ENCODE measurements at places on chromosomes 4 and X. TPM values are rescaled to one million over a fixed set of nuclear protein-coding genes. Genes with fewer than 3 reads are reported as not detected.

Gene PLXNB3
- total RNA-seq: 2.2 TPM

Gene TRIM75
- not detected for total RNA-seq

Gene PNMA6A
- 13.5 TPM for total RNA-seq

Gene RIBC1
- 0.74 TPM for total RNA-seq

Gene PDE6B
- total RNA-seq: 4.7 TPM

Gene ZCCHC12
- total RNA-seq: 46.2 TPM

Gene GAGE12J
- total RNA-seq: not detected

Gene GPR78
- total RNA-seq: under 0.01 TPM

Gene RENBP
- total RNA-seq: 1.5 TPM

Gene IRAK1
- 10.6 TPM for total RNA-seq

Gene SPP1
- total RNA-seq: 73.0 TPM
